ENCODE measurements at places on chromosomes 7 and 10.

DNA sequence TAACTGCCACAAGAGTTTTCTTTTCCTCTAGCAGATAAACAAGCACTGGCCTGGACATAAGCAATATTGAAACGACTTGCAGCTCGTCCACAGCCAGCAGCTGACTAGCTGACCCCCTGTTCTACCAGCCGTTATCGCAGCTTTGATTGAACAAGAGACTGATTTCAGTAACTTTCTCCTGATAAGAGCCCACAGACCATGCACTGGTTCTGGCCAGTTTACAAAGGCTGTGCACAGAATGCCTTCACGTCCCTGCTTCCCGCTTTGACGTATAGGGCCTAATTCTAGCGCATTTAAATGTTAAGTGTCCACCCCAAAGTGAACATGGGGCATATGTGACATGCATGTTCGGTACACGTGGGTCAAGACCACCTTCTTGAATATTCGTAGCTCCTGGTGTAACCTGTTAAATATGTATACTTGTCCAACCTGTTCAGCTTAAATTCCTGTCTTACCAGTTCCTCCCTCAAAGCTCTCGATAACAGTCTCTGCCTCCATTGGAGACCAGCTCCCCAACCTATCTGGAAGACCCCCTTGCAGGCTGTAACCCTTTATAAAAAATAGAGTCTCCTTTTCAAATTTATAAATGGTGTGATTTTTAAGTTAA, 69.2 kb downstream of the LYZL1 start:
- DNase-seq: no peak

GRCh38 chr10:86653987-86654386, 360 bp upstream of the OPN4 start:
- DNase-seq: no peak

- DNase-seq: no peak
Observed at GRCh38 chr10:118952493-118953295, 76.8 kb upstream of the NANOS1 start.

DNA sequence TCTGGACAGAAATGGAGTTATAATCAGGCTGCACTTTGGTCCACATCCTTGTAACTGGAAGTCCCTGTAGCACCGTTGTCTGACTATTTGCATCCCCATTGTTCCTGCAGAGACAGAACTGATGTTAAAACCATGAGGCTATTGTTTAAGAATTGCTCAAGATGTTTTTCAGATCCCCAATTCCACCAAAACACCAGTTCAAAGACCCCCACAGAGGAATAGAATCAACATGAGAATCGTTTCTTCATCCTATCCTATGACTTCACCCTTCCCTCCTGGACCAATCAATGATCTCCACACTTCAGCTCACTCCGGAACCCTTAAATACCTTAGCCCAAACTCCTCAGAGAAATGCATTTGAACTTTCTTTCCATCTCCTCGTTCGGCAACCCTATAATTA, 57.1 kb upstream of the GRID1 start:
- no peak for DNase-seq

DNA sequence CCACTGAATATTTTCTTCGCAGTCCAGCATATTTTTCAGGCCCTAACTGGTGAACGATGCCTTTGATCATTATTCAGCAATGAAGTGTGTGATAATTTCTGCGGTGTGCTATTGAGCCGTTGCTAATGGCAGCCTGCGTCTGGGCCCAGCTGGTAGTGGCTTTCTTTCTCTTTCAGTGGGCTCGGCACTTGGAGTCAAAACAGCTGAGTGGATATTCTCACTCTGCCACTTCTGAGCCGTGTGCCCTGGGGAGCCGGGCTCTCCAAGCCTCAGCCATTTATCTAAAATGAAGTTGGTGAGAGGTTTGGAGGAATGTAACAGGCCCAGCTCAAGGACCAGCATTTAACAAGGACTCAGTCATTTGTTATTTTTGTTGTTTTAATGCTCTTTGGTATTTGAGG, 87.5 kb upstream of the IFRD1 start:
- no peak for DNase-seq

Data from cortex of kidney (tissue), 1 donor.